ENCODE measurements at places on chromosomes 2 and 18. TPM values are rescaled to one million over a fixed set of nuclear protein-coding genes. Genes with fewer than 3 reads are reported as not detected.

The C2orf80 gene
- not detected for total RNA-seq

The SNTG2 gene
- 1.9 TPM for total RNA-seq

The PROM2 gene
- total RNA-seq: 1.2 TPM

The DPP10 gene
- 1.3 TPM for total RNA-seq

- H3K36me3 ChIP-seq: no peaks in the 10 kb centered on the region
- no peak overlapping the region for H3K4me3 ChIP-seq
- no peaks in the 10 kb centered on the region for H3K4me1 ChIP-seq
- H3K27ac ChIP-seq: no peak overlapping the region
- H3K27me3 ChIP-seq: no peaks in the 10 kb centered on the region
- no peak for DNase-seq
These were observed 691.3 kb downstream of the TSN start for GRCh38 chr2:122446761-122447160.

- H3K36me3 ChIP-seq: no peaks in the 10 kb centered on the region
- H3K27me3 ChIP-seq: no peaks in the 10 kb centered on the region
- H3K27ac ChIP-seq: no peak overlapping the region
These were observed 46.3 kb downstream of the TNFRSF11A start for GRCh38 chr18:62371436-62371835.

DNA sequence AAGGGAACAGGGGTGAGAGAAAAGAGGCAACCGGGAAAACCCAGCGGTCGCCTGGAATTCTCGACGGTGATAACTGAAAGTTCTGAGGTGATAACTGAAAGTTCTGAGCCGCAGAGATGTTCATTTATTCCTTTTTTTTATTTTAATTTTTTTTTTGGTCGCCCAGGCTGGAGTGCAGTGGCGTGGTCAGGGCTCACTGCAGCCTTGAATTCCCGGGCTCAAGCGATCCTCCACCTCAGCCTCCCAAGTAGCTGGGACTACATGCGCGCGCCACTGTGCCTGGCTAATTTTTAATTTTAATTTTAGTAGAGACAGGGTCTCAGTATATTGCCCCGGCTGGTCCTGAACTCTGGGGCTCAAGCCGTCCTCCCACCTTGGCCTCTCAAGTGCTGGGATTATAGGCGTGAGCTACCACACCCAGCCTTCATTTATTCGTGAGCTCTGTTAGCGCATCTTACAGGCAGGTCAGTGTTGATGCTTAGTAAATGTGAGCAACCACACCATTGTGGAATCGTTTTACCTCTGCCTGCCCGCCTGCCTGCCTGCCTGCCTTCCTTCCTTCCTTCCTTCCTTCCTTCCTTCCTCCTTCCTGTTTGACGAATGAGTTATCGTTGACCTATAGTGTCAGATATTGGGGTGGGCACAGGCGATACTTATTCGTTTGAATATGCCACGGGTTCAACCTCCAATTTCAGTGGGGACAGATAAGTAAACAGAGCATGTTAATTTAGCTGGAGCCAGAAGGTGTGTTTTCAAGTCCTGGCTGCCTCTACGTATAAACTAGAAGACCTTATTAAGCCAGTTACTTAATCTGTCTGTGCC is 557 bp upstream of the E2F6 start:
- no peak overlapping the region for H3K27ac ChIP-seq
- H3K4me3 ChIP-seq: peak overlapping the region; percentile 64
- no peaks in the 10 kb centered on the region for H3K27me3 ChIP-seq
- peaks cover 9% of the 10 kb centered on the region for H3K36me3 ChIP-seq

- DNase-seq: peak; percentile 1
- no peak overlapping the region for H3K4me3 ChIP-seq
- H3K36me3 ChIP-seq: no peaks in the 10 kb centered on the region
- H3K27me3 ChIP-seq: peaks cover 18% of the 10 kb centered on the region
- H3K4me1 ChIP-seq: no peaks in the 10 kb centered on the region
These were observed 5.6 kb upstream of the KCNJ3 start for GRCh38 chr2:154692927-154693326.

DNA sequence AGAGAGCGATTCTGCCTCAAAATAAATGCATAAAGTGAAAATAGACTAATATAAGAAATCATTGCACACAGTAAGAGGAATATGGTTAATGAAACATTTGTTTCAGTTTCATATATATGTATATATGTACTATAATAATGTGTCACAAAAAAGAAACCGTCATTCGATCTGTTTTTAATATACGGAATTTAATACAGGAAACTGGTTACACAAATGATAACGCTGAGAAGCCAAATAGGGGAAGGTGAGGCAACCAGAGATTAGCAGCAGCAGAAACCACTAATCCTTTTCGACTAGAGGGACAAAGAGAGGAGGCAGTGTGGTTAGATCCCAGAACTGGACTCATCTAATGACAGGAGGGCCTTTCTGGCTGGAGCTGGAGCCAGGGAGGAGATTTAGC is 64.2 kb upstream of the GREB1L start:
- no peaks in the 10 kb centered on the region for H3K27me3 ChIP-seq
- H3K27ac ChIP-seq: no peak overlapping the region
- H3K36me3 ChIP-seq: no peaks in the 10 kb centered on the region

GRCh38 chr2:11754700-11755015 is 8.2 kb downstream of the LPIN1 start:
- H3K27me3 ChIP-seq: no peaks in the 10 kb centered on the region
- H3K4me1 ChIP-seq: peaks cover 29% of the 10 kb centered on the region
- no peak overlapping the region for H3K27ac ChIP-seq

DNA sequence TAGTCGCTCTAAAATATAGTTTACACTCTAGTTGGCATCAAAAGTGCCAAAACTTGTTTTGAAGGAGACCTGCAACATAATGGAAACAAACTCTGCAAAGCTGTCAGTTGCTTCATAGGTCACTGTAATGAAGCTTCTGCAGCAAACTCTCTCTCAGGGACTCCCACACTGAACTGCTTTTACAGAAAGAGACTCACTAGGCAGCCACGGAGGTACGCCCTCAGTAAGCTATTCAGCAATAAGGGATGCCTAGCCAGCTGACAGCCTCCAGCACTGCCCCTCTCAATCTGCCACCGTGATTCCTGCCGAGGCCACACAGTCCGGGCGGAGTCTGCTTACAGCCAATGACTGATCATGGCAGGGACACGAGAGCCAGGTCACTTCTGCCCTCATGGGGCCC is 51.1 kb downstream of the COLEC12 start:
- no peak for DNase-seq
- no peaks in the 10 kb centered on the region for H3K36me3 ChIP-seq
- H3K4me1 ChIP-seq: no peaks in the 10 kb centered on the region
- no peak overlapping the region for H3K27ac ChIP-seq
- H3K27me3 ChIP-seq: no peaks in the 10 kb centered on the region
- no peak overlapping the region for H3K4me3 ChIP-seq

DNA sequence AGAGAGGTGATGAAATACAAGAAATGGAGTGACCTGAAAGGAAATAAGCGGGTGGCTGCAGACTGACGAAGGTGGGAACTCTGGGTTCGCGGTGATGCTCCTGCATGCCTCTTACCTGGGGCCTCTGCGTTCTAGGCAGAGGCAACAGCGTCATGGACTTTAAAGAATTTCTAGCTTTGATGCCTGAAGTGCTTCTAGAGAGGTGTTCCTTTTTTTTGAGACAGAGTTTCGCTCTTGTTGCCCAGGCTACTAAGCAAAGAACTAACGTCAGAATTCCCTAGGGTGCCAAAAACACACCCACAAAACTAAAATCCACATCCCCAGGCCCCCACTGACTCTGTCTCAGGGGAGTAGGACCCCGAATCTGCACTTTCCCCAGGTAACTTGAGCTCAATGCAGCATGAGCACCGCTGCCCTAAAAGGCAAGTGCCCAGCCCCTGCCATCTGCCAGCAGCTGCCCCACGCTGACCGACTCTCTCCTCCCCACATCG is 110.5 kb upstream of the ID2 start:
- H3K4me1 ChIP-seq: peaks cover 14% of the 10 kb centered on the region
- no peaks in the 10 kb centered on the region for H3K36me3 ChIP-seq
- no peak for DNase-seq
- peaks cover 8% of the 10 kb centered on the region for H3K27me3 ChIP-seq

Measured in astrocyte (in vitro differentiated cells and primary cell).